ENCODE measurements at places on chromosomes 6 and 20.

DNA sequence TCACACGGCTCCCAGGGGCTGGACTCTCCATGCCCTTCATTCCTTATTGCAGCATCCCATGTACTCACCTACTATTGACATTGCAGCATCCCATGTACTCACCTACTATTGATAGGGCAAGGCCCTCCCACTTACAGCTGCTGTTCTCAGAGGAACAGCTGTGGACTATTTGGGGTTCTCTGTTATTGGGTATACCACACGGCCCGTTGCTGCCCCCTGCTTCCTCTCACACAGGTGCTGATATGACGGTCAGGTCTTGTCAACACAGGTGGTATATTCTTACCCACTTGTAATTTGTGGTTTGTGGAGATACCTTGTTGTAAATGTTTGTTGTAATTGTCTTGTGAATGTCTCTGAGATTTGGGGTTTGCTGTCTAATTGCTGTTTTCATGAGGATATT is 18.8 kb downstream of the ALDH5A1 start:
- no peak for DNase-seq

GRCh38 chr6:159935633-159936032 is 33.2 kb upstream of the IGF2R start:
- DNase-seq, result no peak

- no peak for DNase-seq
These were observed 8.2 kb downstream of the DAAM2 start for GRCh38 chr6:39800034-39801032.

DNA sequence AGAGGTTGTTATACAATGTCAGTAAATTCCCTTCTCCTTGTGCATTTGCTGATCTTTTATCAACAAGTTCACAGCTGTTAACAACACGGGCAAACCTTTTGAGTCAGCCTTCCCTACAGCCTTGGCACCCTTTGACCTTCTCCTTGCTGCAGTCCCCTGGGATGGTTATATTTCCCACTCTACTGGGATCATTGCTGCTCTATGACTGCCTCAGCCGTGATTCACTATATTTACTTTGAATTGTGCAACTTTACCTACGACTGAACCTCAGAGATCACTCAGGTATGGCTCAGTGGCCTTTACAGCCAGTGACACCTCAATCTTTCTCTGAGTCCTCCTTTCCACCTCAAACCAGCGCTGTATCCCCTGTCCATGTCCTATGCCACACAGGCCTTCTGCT is 1293.3 kb downstream of the EPHA7 start:
- no peak for DNase-seq

DNA sequence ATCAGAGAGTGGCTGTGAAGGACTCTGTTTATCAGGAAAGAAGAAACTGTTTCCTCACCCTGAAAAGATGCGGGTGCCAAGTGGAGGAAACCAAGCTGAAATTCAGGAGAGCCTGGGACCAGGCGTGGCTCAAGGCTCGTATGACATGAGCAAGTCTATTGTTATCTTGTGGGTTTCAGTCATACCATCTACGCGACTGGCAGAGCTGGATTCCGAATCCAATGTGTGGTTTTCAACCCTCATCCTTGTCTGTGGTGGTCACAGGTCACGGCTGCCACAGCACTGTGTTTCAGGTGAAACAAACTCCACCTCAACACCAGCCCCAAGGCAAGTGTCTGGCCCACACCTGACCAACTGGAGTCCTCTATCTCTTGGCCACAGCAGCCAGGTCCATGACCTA is 9.1 kb downstream of the MC3R start:
- DNase-seq, result no peak

Data from NCI-H1694 (cell line).